Activated CD8-positive, alpha-beta memory T cell treated with anti-CD3 and anti-CD28 coated beads, Interleukin-2, amount 50 U/mL, for 48 hours (primary cell): ENCODE measurements at places on chromosomes 1 and 21.
A peak's percentile ranks its signal among the peaks of the same experiment; 100 is the strongest.

GRCh38 chr1:26677306-26678115, 18.3 kb upstream of the ARID1A start:
- peak; percentile 66 for DNase-seq

GRCh38 chr1:19582318-19582717, 61.8 kb upstream of the NBL1 start:
- DNase-seq, result peak; percentile 90

- DNase-seq, result no peak
Measured at GRCh38 chr1:14437417-14437918, 161.0 kb upstream of the KAZN start.

DNA sequence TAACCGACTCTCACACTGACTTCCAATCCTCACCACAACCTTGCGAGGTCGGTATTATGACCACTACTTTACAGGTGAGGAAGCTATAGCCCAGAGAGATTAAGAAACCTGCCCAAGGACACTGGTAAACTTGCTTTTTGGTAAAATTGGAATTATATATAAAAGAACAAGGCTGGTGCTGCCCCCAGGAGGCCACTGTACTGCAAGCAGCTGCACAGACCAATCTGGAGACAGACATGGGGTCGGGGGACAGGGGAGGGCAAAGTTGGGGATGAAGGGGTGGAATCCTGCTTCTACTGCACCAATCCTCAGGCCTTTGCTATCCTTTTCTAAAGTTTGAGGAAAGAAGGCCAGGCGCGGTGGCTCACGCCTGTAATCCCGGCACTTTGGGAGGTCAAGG, 280.8 kb downstream of the SPATA17 start:
- no peak for DNase-seq

DNA sequence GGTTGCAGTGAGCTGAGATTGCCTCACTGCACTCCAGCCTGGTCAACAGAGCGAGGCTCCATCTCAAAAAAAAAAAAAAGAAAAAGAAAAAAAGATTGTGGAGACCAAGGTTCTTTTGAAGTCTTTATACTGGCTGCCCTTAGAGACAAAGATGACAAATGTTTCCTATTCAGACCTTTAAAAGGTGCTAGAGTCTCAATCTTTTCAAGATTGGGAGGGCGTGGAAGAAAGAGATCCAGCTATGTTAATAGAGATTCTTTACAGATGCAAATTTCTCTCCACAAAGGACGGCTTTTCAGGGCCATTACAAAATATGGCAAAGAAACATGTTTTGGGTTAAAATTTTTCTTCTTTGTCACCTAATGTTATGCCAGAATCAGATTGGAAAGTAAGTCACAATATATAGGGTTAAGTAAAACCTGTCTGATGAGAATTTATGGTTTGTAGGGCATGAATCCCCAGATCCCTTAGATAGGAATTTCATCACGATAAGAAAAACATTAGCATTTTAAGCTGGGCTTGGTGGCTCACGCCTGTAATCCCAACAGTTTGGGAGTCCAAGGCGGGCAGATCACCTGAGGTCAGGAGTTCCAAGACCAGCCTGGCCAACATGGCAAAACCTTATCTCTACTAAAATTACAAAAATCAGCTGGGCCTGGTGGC, 13.0 kb upstream of the MORC3 start:
- no peak for DNase-seq

DNA sequence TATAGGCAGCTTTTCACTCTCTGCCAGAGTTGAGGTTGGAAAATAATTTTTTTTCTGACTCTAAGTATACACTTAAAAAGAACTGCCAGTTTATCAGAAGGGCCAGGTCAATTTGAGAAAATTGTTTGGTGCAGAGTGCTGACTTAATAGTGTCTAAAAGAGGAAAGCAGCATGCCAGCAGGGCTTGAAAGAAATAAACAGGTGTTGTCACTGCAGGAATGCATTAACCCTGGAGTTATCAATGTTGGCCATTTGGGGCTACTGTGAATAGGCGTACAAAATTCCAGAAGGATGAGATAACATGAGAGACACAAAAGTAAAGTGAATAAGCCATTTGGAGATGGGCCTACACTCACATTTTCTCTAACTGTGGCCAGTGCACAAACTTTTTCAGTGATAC, 220.6 kb upstream of the PLD5 start:
- DNase-seq, result no peak

GRCh38 chr1:167923324-167924056, 9.6 kb upstream of the ADCY10 start:
- DNase-seq, result no peak

GRCh38 chr1:47180603-47181094, 9.2 kb downstream of the PDZK1IP1 start:
- no peak for DNase-seq

- DNase-seq, result peak; percentile 71
Measured at GRCh38 chr1:159076438-159077119, at the start of gene AIM2. Gene AIM2, minus strand, starts transcription at chr1:159076766. Its CDS starts 3,267 bp downstream, at chr1:159073499.
